ENCODE measurements at places on chromosomes 11 and 22. TPM values are rescaled to one million over a fixed set of nuclear protein-coding genes. Genes with fewer than 3 reads are reported as not detected.
A peak's percentile ranks its signal among the peaks of the same experiment; 100 is the strongest.

NXPE2 gene
- 2.0 TPM for total RNA-seq

DNA sequence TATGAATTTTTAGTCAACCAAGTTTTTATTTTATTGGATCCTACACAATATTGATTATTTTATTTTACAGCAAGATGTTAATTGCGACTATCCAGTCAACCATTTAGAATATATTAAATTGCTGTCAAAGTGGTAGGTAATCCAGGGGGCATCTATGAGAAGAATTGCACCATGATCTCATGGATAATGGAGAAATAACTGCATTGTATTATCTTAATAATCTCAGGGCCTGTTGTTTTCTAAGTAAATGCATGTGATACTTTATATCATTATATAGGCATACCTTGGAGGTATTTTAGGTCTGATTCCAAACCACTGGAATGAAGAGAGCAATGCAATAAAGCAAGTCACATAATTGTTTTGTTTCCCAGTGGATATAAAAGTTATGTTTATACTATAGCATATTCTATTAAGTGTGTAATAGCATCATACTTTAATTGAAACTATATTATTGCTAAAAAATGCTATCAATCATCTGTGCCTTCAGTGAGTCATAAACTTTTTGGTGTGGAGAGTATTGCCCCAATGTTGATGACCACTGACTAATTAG lies 595.4 kb upstream of the CHORDC1 start:
- H3K27me3 ChIP-seq: no peaks in the 10 kb centered on the region
- H3K4me3 ChIP-seq: no peak overlapping the region
- DNase-seq: no peak
- H3K27ac ChIP-seq: no peak overlapping the region
- no peaks in the 10 kb centered on the region for H3K36me3 ChIP-seq
- no peaks in the 10 kb centered on the region for H3K4me1 ChIP-seq

GLYAT gene
- total RNA-seq: 1.0 TPM

GRCh38 chr11:2766166-2766565 lies 66.4 kb upstream of the KCNQ1OT1 start:
- DNase-seq: peak; percentile 4
- no peak overlapping the region for H3K4me3 ChIP-seq
- H3K36me3 ChIP-seq: no peaks in the 10 kb centered on the region

- no peak overlapping the region for H3K27ac ChIP-seq
- H3K4me1 ChIP-seq: no peaks in the 10 kb centered on the region
- no peak for DNase-seq
- H3K27me3 ChIP-seq: no peaks in the 10 kb centered on the region
- H3K36me3 ChIP-seq: no peaks in the 10 kb centered on the region
These were observed 32.3 kb downstream of the MIAT start for GRCh38 chr22:26689513-26690301.

DNA sequence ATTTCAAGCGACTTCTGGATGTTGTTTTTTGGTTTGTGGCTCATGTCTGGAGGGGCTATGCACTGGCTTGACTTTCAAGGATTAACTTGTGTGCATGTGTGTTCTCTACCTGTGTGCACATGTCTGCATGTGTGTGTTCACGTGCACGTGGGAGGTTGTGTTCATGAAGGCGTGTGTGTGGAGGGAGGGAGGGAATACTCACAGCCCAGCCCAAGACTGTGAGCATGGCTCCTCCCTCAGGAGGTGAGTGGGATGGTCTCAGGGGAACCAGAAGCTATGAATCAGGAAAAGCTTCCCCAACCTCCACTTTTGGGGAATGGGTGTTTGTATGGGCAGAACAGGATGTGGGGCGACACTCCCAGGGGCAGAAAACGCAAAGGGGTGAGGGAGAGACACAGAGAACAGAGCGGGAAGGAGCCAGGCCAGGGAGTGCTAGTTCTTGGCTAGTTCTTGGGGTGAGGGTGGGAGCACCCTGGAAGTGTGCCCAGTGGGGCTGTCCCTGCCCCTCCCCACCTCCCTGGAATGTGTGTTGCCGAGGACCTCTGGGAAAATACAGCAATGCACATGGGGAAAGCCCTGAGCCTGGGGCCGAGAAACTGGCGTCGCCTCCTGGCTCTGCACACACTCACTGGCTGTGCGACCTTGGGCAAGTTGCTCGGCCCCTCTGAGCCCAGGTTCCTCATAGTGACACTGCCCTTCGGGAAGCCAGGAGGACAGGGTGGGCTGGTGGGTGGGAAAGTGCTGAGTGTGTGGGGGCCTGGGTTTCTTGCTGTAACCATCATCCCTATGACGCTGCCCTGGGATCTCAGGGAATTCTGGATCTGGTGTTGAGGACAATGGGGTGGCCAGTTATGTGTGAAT lies 16.9 kb upstream of the ALX4 start:
- no peak for DNase-seq
- H3K4me3 ChIP-seq: no peak overlapping the region
- no peaks in the 10 kb centered on the region for H3K4me1 ChIP-seq
- no peaks in the 10 kb centered on the region for H3K36me3 ChIP-seq

DNA sequence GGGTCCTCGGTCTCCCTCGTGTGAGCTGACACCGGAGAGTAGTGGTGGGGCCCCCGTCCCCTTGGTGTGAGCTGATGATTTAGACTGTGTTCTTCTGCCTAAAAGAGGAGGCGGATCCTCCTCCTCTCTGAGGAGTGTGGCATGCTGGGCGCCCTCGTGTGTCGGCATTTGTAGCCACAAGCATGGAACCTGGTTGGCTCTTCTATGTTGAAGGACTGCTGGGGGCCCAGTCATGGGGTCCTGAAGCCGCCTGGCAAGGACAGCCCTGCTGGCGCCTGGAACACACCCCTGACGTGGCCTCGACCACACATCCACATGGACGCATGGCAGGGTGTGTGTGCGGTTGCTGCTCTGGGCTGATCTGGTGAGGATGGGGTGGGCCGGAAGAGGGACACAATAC lies 50.2 kb downstream of the AP2A2 start:
- no peak overlapping the region for H3K27ac ChIP-seq
- no peak for DNase-seq
- no peak overlapping the region for H3K4me3 ChIP-seq
- H3K27me3 ChIP-seq: no peaks in the 10 kb centered on the region
- peaks cover 6% of the 10 kb centered on the region for H3K4me1 ChIP-seq
- H3K36me3 ChIP-seq: no peaks in the 10 kb centered on the region

GRCh38 chr11:76265771-76266241 lies 59.5 kb upstream of the WNT11 start:
- DNase-seq: peak; percentile 19
- peak overlapping the region; percentile 56 for H3K27ac ChIP-seq
- H3K27me3 ChIP-seq: no peaks in the 10 kb centered on the region
- H3K36me3 ChIP-seq: no peaks in the 10 kb centered on the region
- no peak overlapping the region for H3K4me3 ChIP-seq

GRCh38 chr22:49887064-49887451 lies 31.2 kb downstream of the ALG12 start:
- no peaks in the 10 kb centered on the region for H3K27me3 ChIP-seq
- no peak overlapping the region for H3K27ac ChIP-seq
- no peaks in the 10 kb centered on the region for H3K4me1 ChIP-seq
- H3K4me3 ChIP-seq: no peak overlapping the region
- no peak for DNase-seq

OLFML1 gene
- total RNA-seq: 2.9 TPM

DNA sequence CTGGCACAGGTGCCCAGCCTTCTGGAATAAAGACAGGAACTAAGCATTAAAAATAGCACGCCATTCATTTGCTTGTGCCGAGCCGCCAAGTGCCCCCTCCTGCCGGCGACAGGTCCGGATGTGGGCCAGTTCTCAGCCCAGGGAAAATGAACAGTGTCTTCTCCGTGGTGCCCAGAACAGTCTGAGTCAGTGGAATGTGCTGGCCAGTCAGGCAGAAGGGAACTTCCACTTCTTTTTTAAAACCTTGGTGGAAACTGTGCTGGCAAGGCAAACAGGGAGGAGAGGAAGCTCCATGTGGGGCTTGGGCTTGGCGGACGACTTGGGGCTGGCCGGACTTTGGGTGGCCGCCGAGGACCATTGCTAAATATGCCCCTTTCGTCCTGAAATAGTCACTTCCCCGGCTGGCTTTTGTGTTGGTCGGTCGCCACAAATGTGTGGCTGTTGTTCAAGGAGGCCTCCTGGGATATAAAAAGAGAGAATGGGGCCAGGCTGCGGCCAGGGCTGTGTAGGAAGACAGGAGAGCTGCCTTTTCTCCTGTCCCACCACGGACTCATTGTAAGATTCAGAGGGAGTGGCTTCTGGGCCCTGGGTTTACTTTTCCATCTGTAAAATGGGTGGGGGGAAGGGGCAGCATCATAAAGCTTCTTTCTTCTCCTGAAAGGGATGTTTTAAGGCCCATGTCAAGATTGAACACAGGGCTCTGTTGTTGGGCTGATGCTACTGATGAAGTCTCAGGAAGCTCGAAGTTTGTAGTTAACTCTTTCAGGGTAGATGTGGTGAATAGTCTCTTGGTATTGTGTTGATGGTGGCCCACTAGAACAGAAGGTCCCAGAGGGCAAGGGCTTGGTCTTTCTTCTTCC lies 101.0 kb downstream of the PTPRJ start:
- H3K36me3 ChIP-seq: no peaks in the 10 kb centered on the region
- DNase-seq: peak; percentile 18
- H3K4me3 ChIP-seq: no peak overlapping the region
- H3K4me1 ChIP-seq: no peaks in the 10 kb centered on the region
- no peak overlapping the region for H3K27ac ChIP-seq

- no peak overlapping the region for H3K27ac ChIP-seq
- H3K4me1 ChIP-seq: no peaks in the 10 kb centered on the region
These were observed 4.1 kb upstream of the RFPL1 start for GRCh38 chr22:29434288-29434687.

- no peaks in the 10 kb centered on the region for H3K36me3 ChIP-seq
- no peak overlapping the region for H3K4me3 ChIP-seq
- peaks cover 18% of the 10 kb centered on the region for H3K4me1 ChIP-seq
- H3K27me3 ChIP-seq: no peaks in the 10 kb centered on the region
- peak; percentile 60 for DNase-seq
These were observed 2.5 kb upstream of the RCN1 start for GRCh38 chr11:32088117-32088941.

CBLIF gene
- not detected for total RNA-seq

GNAZ gene
- total RNA-seq: 15.1 TPM

MRGPRF gene
- 10.0 TPM for total RNA-seq

DNA sequence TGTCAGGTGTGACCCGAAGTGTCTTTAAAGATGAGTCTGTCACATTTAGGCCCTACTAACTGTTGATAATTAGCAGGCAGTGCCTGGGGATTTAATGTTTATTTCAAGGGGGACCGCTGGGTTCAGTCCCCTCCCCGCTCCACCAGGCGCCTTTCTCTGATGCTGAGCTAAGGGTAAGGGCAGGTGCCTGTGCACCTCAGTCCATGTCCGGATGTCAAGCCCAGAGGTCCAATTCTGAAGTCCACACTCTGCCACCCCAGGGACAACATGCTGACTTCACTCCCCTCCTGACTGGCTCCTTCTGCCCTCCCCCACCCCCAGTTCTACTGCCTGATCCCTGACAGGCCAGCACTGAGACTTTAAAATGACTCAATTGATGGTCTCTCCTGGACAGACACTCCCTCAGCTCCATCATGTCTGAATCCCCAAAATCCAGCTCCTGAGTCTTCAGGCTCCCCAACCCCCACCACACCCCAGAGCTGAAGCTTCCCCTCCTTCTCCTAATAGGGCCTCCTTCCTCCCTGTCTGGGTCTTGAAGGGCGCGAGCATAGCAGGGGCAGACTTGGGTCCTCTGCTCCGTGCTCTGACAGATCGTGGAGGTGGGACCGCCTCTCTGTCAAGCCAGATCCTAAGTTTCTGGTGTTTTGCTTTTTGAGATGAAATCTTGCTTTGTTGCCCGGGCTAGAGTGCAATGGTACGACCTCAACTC lies 49.8 kb upstream of the ANO1 start:
- no peak overlapping the region for H3K4me3 ChIP-seq
- H3K27ac ChIP-seq: no peak overlapping the region

- H3K4me1 ChIP-seq: no peaks in the 10 kb centered on the region
- no peak overlapping the region for H3K27ac ChIP-seq
- no peaks in the 10 kb centered on the region for H3K27me3 ChIP-seq
- H3K36me3 ChIP-seq: no peaks in the 10 kb centered on the region
- DNase-seq: no peak
These were observed 127.7 kb upstream of the MTNR1B start for GRCh38 chr11:92841719-92842118.

DNA sequence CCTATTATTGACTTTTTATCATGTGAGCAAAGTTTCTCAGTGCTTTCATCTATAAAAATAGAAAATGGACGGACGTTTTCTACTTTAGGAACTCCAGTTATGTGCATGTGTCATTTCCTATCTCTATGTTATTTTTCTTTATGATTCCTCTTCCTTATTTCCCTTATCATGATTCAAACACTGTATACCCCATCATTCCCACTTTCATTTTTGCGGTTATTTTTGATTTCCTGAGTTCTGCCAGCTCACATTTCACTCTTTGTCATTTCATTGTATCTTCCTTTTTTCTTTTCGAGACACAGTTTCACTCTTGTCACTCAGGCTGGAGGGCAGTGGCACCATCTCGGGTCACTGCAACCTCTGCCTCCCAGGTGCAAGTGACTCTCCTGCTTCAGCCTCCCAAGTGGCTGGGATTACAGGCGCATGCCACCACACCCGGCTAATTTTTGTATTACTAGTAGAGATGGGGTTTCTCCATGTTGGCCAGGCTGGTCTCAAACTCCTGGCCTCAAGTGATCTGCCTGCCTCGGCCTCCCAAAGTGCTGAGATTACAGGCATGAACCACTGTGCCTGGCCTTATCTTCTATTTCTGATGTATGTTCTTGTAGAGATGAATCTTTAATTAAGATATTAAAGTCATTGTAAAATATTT lies 21.5 kb downstream of the C11orf58 start:
- H3K27ac ChIP-seq: no peak overlapping the region
- H3K36me3 ChIP-seq: no peaks in the 10 kb centered on the region
- DNase-seq: no peak
- H3K4me3 ChIP-seq: no peak overlapping the region
- no peaks in the 10 kb centered on the region for H3K4me1 ChIP-seq

DNA sequence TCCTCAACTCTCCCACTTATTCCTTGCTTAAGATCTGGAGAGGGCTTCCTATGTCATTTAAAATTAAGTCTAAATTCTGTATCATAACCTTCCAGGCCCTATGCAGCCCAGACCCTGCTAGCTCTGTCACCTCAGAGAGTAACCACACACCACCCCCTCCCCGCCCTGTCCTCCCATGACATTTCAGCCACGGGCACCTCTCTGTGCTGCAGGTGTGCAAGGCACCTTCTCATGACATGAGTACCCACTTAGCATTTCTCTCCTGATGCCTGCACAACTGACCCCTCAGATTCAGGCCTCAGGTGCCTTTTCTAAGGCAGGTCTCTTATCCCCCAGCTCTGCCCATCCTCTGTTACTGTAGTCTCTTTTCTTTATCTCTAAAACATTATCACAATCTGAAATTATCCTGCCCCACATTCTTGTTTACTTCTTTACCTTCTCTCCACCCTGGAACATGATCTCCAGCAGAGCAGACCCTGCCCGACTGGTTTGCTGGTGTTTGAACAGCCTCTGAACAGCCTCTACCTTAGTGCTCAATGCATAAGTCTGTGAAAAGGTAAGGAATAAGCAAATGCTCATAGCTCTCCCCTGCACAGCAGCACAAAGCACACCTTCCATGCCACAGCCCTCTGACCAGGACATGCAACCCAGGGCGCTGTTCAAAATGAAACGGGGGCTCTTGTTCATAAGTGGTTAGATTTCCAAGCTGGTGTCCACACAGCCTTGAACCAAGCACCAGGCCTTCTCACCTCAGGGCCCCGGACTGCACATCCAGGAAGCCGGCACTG lies 196.1 kb upstream of the B3GAT1 start:
- DNase-seq: no peak
- no peak overlapping the region for H3K27ac ChIP-seq
- no peak overlapping the region for H3K4me3 ChIP-seq

GRCh38 chr11:67113231-67113721 lies 5.8 kb upstream of the KDM2A start:
- no peak overlapping the region for H3K4me3 ChIP-seq
- no peak for DNase-seq

GRCh38 chr11:2913776-2914175 lies 15.4 kb downstream of the PHLDA2 start:
- no peak for DNase-seq
- no peaks in the 10 kb centered on the region for H3K36me3 ChIP-seq
- no peaks in the 10 kb centered on the region for H3K4me1 ChIP-seq
- no peaks in the 10 kb centered on the region for H3K27me3 ChIP-seq

Measured in testis (tissue), 5 donors.